ENCODE measurements at places on chromosomes 2 and 18.
A peak's percentile ranks its signal among the peaks of the same experiment; 100 is the strongest.

- DNase-seq, result no peak
Observed at GRCh38 chr2:8550937-8551621, 130.8 kb upstream of the ID2 start.

GRCh38 chr18:78979730-78980278 is at the start of gene SALL3:
Gene SALL3 (plus strand): TSS chr18:78979818. CDS start chr18:78980275, 457 bp downstream.
- DNase-seq, result no peak

DNA sequence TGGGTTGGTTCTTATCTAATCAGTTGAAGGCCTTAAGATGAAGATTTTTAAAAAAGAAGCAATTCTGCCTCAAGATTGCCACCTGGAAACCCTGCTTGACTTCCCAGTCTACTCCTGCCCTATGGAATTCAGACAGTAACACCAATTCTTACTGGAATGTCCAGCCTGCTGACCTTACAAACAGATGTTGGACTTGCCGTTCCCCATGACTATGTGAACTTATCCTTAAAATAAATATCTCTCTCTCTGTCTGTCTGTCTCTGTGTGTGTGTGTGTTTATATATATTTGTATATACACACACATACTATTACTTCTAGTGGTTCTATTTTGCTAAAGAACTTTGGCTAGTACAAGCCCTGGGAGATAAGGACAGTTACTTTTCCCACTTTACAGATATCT is 675.3 kb downstream of the SLC4A3 start:
- no peak for DNase-seq

DNA sequence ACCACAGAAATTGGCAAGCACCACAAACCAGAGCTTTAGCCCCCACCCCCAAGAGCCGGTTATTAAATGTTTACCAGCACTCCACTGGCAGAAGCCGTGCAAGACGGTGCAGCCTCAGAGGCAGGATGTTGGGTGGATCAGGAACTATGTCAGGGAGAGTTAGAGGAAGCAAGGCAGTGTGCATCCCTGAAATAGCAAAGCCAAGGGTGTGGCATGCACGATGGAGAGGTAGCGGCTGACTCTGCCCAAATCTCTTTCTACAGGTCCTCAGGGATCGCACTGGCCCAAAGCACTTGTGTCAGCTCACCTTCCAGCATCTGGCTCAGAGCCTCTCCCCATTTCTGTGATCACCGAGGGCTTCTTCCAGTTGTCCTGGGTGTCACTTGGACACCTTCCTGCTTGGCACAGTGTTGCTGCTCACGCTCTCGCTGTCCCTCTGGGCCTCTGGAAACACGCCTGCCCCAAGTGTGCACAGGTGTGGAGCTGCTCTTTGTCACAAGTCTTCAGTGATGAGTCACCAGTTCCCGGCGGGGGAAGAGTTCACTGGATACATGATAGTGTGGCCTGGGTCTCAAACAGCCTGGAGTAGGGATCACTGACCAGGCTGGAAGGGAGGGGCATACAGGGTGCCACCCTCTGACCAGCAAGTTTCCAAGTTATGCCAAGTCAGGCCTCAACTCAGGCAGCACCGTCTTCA is 17.3 kb upstream of the B3GNT7 start:
- no peak for DNase-seq

- DNase-seq, result peak; percentile 44
Observed at GRCh38 chr2:10407841-10408648, 40.1 kb downstream of the ODC1 start.

- DNase-seq, result no peak
Observed at GRCh38 chr2:113757138-113757657, 756 bp upstream of the SLC35F5 start.

GRCh38 chr2:174180726-174181236 is 67.6 kb downstream of the OLA1 start:
- no peak for DNase-seq

Measured in central memory CD4-positive, alpha-beta T cell (primary cell).